AG09319 (cell line): ENCODE measurements at places on chromosomes 6 and 20.

DNA sequence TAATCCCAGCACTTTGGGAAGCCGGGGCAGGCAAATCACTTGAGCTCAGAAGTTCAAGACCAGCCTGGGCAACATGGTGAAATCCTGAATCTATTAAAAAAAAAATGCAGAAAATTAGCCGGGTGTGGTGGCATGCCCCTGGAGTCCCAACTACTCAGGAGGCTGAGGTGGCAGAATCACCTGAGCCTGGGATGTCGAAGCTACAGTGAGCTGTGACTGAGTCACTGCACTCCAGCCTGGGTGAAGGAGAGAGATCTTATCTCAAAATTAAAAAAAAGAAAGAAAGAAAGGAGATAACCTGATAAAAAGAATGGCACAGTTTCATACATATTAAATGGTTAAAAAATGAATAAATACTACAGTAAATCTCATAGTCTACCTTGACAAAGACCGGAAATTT lies 123.6 kb upstream of the TNFAIP3 start:
- no peak for DNase-seq

DNA sequence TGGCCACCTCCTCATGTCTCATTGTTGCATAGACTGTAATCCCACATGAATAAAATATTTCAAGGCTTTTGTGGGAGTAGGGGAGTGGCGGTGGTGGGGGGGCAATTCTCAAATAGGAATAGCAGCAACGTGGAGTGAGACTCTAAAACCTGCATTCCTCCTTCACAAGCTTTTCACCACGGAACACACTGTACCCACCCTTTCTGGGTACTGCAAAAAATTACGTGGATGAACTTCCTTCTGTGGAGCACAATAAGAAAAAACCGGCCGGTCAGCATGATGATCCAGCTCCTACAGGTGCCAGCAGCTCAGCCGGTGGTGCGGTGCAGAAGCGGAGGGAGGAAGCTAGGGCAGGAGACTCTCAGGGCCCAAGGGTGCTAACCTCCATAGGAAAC lies 930 bp upstream of the RRAGD start:
- DNase-seq, result no peak

- no peak for DNase-seq
These were observed 1.1 kb downstream of the ZNF165 start for GRCh38 chr6:28081486-28081751.

DNA sequence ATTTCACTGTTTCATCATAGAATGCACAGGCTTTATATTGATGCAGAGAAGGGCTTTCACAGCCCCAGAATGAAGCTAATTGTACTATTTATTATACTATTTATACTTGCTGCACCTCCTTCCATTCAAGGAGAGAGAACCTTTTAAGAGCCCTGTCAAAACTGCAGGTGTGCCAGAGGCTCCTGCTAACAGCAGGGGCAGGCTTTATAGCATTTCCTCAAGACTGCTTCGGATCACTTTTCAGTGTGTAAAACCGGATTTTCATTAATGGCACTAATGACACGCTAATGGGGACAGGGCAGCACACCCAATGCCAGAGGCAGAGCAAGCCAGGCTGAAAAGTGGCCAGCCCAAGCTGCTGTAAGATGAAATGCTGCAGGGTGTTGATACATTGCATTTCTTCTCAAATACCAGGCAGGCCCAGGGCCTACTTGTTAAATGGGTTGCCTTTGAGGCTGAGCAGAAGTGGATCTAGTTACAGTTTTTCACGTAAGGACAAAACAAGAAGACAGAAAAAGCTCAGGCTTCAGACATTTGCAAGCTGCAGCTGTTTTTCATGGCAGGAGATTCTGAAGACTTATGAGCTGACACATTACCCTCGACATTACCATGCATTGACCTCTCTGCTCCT lies 487.7 kb upstream of the BTBD3 start:
- DNase-seq, result no peak

GRCh38 chr6:69398311-69398710 lies 398.5 kb downstream of the LMBRD1 start:
- no peak for DNase-seq

DNA sequence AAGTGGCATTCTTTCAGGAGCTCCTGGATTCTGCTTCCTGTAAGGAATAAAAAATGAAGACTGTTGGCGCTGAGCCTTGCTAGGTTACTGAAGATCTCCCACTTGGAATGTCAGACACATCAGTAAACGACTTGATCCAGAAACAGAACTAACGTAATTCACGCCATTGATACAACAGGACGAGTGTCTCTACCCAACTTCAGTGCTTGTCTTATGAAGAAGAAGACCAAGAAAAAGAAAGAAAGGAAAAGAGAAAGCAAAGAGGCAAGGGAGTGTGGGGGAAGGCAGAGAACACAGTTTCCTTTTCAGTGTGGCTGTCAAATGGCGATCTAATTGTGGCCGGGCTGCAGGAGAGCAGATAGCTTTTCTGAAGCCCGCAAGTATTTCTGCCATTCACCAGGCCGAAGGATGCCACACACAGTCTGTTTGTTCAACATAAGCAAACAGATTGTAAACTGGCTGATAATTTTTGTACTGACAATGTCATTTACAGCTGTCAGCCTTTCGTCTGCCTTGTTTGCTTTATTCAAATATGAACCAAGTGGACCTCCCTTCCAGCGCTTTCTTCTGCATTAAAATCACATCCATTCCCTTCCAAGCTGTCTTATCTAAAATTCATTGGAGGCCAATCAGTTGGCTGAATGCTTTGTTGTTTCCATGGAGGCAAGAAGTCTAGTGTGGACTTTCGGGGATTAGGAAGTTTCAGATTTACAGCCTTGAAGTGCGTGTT lies 180.6 kb downstream of the FOXA2 start:
- no peak for DNase-seq

GRCh38 chr6:14128012-14128411 lies 10.4 kb downstream of the CD83 start:
- no peak for DNase-seq

- peak; percentile 90 for DNase-seq
These were observed 33.9 kb upstream of the TBC1D20 start for GRCh38 chr20:496126-496696.

- DNase-seq, result no peak
These were observed 58.0 kb downstream of the CCN2 start for GRCh38 chr6:131893198-131893597.

DNA sequence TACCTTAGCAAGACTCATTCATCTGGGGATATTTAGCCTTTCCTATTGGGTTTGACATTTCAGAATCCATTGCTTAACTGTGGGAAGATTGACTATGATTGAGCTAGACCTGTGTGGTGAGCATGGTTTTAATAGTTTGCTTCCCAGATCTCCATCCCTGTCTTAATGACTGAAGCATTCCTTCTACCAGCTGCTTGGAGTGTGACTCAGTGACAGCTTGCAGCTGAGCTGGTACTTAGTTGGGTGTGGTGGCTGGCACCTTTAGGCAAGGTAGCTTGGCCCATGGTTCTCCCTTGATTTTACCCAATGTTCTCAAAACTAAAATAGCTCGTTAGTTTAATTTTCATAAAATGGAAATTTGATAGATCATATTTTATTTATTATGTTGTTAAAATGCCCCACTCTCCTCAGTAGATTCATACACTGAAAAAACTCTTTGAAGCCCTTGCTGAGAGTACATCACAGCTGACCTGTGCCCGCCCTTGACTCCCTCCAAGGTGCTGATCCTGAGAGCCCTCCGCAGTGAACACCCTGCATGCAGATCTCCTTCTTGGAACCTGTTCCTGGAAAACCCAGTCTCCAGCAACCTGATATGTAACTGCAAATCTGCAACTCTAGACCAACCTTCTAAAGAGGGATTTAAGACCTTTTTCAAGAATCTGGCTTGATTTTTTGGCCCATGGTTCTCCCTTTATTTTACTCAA lies 19.1 kb downstream of the DOK5 start:
- DNase-seq, result no peak

- no peak for DNase-seq
These were observed 149.1 kb downstream of the ZDHHC14 start for GRCh38 chr6:157530126-157530525.

- no peak for DNase-seq
These were observed 64.6 kb upstream of the ZMYND8 start for GRCh38 chr20:47421076-47421475.

DNA sequence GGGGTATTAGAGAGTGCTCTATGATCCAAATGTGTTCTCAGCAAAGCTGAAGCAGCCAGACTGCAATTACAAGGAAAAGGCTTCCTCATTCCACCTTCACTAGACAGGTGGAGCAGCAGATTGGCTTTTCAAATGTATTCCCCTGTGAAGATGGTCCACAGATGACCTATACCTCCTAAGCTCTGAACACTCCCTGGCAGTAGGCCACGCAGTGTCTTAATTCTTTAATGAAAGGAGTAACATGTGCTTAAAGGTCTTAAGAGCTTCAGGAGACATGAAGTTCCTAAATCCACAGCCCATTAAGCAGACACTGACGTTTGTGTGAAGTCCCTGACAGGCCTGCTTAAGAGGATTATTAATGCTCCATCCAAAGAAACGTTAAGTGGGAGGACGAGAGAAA lies 138.9 kb upstream of the NUP153 start:
- DNase-seq, result no peak

DNA sequence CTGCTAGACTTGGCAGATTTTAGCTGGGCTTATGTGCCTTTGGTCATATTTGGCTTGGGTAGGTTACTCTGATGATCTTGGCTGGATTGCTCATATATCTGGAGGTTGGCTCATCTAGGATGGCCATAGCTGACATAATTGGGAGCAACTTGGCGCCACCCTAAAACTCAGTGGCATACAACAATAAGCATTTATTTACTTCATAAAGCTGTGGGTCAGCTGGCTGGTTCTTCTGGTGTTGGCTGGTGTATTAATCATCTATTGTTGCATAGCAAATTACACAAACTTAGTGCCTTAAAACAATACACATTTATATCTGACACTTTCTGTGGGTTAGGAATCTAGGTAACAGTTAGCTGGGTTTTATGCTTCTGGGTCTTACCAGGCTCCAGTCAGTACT lies 297.3 kb upstream of the JAG1 start:
- DNase-seq, result no peak

- DNase-seq, result no peak
These were observed 176.6 kb upstream of the TAB2 start for GRCh38 chr6:149140910-149141290.

GRCh38 chr20:63007646-63008488 lies 1.1 kb upstream of the BHLHE23 start:
- no peak for DNase-seq

GRCh38 chr6:163062790-163063189 lies 335.0 kb downstream of the PACRG start:
- DNase-seq, result no peak

DNA sequence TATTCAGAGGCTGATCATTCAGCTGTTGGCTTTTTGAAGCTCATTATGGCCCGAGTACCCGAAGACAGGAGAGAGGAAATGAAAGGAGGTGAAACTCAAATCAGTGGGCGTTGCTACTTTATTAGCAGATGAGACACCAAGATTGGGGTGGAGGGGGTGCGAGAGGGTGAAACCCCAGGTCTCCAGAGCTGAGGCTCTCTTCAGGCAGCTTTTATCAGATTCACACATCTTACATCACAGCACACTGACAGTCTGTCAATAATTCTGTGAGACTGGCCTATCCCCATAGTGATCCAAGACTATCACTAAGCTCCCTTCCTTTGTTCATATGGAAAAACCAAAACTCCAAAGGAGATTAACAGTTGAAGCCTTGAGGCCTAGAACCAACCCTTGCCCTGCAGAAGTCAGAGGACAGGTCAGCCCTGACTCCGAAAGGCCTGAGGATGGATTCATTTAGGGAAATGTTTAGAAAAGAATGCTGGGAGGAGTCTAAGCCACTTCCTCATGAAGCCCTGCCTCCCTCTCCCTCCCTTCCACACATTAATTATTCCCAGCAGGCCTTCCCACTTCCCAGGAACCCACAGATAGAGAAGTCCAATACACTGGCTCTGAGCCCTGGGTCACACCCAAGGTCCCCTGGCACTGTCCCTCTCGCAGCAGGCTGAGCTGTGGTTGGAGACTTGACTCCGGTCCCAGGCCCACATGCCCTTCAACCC lies 23.2 kb downstream of the TRERF1 start:
- DNase-seq, result peak; percentile 57

GRCh38 chr6:41713159-41713649 lies 22.2 kb downstream of the TFEB start:
- DNase-seq, result no peak

DNA sequence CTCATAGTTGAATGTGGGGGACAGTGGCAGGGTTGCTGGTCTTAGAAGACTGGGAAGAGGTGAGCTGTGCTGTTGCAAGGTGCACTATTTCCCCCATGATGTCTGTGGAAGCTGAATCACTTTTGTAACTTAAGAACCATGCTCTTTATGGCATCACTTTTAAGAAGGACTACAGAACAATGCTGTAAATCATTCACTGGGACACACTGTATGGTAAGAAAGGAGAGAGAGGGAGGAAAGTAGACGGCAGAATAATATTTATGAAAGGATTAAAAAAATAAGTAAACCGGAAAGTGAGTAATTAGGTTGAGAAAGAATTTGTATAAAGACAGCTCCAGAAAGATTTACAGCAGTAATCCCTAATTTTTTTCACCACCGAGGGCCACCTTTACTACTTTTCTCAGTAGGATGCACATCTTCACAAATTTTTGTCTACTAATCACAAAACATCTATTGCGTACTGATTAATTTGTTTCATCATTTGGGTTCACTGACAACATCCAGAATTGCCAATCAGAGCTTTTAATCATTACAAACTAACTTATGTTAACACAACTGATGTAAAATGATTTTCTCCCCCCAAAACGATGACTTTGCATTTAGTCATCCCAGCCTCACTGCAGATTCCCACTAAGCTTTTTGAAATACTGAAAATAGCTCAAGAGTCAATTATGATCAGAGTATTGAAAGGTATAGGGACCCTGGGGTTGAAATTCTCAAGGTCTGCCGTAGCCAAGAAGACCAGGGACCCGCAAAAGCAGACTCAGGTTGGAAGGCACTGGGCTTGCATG lies 560.7 kb upstream of the NOX3 start:
- DNase-seq, result no peak

- no peak for DNase-seq
These were observed 17.7 kb upstream of the MYB start for GRCh38 chr6:135163440-135163738.

GRCh38 chr6:31053873-31054272 lies 43.6 kb downstream of the MUC22 start:
- DNase-seq, result no peak

DNA sequence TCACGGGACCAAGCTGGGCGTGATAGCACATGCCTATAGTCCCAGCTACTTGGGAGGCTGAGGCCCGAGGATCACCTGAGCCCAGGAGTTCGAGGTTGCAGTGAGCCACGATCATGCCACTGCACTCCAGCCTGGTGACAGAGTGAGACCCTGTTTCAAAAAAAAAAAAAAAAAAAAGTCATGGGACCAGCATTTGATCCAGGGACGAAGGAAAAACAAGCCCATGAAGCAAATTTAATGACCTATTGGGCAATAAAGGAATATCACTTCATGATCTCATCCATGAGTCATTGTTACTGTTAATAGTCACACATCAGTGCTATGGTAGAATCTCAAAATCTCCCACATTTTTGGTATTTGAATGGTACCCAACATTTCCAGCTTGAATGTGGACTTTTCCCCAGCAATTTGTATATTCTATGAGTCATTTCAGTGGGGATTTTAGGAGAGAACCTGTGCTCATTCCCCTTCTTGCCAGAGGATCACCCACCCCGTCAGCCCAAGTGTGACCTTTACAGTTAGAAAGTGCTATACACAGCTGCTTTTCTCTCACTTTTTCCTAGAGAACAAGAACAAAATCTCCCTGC lies 8.5 kb upstream of the SOD2 start:
- DNase-seq, result peak; percentile 82
